ENCODE measurements at places on chromosomes 16 and 17.

GRCh38 chr17:64784353-64785010, 122.4 kb upstream of the SMURF2 start:
- DNase-seq = no peak

DNA sequence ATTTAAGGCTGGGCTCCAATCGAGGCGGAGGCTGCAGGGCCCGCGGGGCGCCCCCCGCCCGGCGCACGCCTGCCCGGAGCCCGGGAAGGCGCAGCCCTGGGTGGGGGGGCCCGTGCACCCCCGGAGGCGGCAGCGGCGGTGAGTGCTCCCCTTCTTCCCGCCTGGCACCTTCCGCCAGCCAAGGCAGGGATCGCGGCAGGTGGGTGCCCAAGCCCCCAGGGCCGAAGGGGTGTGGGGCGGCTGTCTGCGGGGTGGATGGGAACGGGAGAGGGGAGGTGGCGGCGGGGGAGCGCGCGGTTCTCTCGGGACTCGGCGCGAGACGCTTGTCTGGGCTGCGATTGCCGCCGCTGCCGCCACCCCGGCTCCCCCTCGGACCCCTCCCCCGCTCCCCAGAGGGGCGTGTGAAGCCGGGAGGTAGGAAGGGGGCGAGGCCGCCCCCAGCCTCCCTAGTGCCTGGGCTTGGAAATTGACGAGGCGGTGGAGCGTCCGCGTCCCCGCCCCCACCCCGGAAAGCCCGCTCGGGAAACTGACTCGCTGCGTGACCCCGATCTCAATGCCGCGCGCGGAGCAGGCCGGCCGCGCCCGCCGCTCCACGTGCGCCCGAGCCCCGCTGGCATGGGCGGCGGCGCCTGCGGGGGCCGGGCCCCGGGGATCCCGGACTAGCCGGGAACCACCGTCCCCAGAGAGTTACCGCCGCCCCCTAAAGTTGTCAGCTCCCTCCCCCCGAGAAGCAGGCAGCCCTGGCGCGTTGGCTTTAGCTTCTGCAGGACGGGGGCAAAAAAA, 231.5 kb downstream of the MRTFB start:
- DNase-seq = no peak

DNA sequence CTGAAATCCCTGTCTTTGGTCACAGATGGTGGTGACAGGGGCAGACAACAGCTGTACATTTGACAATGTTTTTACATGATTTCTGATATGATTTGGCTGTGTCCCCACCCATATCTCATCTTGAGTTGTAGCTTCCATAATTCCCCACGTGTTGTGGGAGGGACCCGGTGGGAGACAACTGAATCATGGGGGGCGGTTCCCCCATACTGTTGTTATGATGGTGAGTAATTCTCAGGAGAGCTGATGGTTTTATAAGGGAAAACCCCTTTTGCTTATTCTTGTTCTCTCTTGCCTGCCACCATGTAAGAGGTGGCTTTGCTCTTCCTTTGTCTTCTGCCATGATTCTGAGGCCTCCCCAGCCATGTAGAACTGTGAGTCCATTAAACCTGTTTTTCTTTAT, 353.9 kb downstream of the CPPED1 start:
- DNase-seq = no peak

DNA sequence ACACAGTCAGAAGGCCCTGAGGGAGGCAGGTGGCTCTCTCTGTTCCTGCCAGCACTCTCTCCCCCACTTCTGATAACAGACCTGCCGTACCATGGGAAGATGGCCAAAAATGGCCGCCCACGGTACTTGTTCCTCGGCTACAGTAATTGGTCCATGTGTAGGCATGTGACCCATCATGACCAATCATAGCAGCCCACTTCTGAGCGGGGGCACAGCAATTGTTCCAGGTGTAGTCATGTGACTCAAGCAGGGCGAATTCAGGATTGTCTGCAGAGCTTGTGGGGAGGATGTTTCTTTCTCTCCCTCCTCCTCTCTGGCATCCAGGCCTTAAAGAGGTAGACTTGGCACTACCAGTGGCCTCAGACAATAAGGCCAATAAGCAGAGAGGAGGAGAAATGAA, 250.4 kb downstream of the MRTFB start:
- no peak for DNase-seq

DNA sequence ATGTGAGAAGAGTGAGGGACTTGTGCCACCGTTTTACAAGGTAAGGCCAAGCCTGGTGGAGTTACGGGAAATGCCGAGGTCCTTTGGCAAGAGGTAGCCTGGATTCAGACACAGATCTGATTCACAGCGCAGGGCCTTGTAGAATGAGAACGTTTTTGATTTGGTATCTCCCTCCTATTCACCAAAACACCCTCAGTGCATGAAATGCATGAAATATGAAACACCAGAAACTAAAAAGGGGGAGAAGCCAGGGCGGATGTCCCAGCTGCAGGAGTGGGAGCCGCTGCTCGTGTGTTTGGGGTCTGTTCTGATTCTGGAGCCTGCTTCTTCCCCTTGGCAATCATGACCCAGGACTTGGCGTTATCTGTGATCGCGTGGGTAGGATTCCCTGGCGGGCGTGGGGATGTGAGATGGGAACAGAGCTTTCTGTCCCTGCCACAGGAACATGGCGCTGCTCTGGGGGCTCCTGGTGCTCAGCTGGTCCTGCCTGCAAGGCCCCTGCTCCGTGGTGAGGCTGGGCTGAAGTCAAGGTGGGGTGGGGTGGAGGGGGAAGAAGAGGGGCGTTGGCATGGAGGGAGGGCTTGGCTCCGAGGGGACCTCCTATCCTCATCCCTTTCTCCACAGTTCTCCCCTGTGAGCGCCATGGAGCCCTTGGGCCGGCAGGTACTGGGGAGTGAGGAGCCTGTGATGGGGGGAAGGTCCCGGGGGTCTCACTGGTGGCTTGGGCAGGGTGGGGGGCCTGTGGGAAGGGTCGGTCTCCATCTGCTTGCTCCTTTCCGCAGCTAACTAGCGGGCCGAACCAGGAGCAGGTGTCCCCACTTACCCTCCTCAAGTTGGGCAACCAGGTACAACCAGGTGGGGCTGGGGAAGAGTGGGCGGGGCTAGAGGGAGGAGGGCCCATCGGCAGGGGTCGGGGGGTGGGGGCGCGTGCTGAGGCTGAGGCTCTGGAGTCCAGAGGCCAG, 2.2 kb downstream of the SERPINF2 start:
- DNase-seq = no peak

DNA sequence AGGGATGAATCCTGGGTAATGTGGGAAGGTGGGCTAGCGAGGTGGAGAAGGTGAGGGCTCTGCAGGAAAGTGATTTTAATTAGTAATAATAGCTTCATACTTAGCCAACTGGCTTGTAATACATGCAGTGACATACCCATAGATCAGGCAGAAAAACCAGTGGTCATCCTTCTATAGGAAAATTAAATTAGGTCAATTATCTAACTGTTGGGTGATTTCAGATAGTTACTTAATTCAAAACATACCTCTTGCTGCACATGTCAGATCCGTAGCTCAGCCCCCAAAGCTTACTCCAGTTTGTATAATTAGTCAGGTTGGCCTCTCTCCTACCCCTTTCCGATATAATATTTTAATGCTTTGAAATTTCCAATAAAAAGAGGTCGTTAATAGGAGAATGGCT, 137.0 kb downstream of the TMEM114 start:
- no peak for DNase-seq

DNA sequence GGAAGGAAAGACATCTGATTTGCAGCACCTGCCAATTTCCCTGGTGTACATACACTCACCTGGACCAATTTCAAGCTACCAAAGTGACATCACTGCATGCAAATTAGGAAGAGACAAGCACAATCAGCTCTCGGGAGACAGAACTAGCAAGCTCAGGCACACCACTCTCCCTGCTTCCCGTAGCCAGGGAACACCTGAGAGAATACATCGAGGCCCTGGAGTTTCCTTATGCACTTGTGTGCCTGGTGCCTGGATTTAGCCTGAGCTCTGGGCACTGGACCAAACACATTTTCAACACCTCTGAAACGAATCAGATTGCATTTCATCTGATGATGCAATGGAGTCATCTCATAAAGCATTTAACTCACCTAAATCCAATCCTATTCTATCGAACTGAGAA, 110.5 kb downstream of the HS3ST2 start:
- no peak for DNase-seq

DNA sequence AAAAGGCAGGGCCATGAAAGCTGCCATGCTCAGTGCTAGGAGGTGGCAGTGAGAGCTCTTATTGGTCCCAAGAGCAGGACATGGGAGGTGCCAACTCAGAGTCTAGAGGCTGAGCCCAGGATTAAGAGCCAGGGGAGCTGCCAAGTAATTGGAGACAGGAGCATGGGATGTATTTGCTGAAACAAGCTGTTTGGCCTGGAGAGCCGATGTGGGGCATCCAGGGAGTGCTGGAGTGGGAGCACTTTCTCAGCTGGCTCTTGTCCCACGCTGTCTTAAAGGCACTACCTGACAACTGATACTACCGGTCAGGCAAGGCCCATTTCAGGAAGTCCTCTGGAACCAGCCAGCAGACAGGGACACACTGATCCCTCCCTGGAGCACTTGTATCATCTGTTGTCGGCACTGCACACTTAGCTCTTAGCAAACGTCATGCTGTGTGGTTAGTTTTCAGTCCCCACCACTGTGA, 19.3 kb downstream of the ANKFN1 start:
- no peak for DNase-seq

- DNase-seq = no peak
Observed at GRCh38 chr16:87690911-87691685, 74.7 kb downstream of the KLHDC4 start.

- no peak for DNase-seq
Observed at GRCh38 chr17:48499735-48500434, 30.9 kb downstream of the HOXB1 start.

DNA sequence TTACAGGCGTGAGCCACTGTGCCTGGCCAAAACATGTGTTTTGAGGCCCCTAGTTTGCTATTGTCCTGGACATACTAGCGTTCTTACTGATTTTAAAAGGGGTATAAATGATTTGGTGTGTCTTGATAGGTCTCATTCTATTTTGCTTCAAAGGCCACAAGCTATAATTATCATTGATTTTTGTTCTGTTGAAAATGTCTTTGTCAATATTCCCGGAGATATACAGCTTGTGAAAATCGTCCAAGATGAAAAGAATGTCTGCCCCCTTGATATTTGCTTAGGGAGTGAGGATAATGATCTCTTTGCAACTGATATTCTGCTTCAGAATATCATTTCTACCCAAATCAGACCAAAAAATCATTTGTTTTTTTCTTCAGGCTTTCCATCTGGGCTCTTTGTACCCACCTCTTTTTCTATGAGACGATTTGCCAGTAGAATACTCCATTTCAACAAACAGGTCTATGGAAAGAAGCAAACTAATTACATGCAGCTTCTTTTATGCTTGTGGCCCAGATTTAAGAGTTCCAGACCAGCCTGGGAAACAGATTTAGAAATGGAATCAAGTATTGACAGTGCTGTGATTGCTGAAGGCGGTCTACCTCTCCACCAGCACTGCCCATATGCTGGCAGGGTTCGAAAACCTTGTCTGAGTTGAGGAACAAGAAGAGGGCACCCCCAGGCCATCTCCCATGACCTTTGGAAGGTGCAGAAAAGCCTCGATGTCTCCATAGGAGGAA, 14.1 kb upstream of the ST6GALNAC1 start:
- DNase-seq = no peak

- peak; percentile 54 for DNase-seq
Observed at GRCh38 chr17:73192894-73193701, at the start of gene COG1. TSS of gene COG1 (plus strand) at chr17:73193055. CDS start at chr17:73193070, 15 bp downstream.

GRCh38 chr17:39212841-39213480, 12.8 kb downstream of the STAC2 start:
- no peak for DNase-seq

GRCh38 chr16:46618516-46618915, 2.7 kb downstream of the SHCBP1 start:
- DNase-seq = no peak

GRCh38 chr16:78906135-78906534, 694.4 kb downstream of the MAF start:
- no peak for DNase-seq

GRCh38 chr16:20944861-20945574, 44.4 kb downstream of the LYRM1 start:
- peak; percentile 3 for DNase-seq

- peak; percentile 82 for DNase-seq
Observed at GRCh38 chr17:29617125-29617480, 5.6 kb downstream of the CORO6 start.

DNA sequence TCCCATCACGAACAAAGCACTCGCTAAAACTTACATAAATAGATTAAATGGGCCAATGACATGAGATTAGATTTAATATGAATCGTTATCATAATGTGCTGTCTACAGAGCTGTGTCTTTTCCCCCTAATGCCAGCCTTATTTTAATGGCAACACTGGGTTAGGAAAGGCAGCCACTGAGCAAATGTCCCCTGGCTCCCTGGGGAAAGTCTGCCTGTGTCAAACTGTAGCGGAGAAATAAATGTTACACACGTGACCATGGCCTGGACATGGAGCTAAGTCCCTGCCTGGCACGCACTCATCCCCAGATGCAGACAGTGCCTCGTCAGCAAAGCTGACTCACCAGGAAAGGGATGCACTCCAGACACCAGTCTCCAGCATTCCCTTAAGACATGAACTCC, 61.3 kb upstream of the SDK2 start:
- DNase-seq = no peak

DNA sequence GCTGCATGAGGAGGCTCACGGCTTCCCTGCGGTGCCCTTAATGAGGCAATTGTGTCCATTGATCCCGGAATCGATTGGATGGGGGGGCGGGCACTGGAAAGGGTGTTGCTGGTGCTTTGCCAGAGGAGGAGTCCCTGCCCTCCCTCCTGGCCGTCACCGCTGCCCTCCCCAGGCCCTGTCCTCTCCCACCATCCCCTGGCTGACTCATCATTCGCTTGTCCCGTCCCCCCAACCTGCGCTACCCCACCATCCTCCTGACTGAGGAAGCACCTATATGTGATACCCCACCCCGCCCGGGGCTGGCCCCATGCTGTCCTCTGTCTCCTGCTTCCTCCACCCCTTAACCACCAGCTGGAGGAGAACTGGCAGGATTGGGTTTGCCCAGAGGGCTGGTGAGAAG, 20.8 kb downstream of the CACNA1G start:
- no peak for DNase-seq

- DNase-seq = no peak
Observed at GRCh38 chr17:79220201-79220712, 145.6 kb downstream of the ENGASE start.

DNA sequence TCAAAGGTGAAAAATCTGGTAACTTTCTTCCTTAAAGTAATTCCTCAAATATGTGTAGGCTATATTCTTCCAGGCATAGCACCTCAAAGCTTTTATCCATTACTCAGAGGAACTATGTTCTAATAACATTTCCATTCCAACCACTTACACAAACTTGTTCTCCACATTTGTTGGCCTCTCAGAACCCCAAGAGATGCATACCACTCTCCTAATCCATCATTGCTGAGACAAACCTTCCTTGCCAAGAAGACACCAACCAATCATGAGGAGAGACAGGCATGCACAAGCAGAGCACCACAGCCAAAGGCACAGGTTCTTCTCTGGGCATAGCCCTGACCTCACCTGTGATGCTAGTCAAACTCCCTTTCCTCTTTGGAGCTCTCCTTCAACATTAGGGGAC, 20.9 kb downstream of the CDH11 start:
- DNase-seq = no peak
